Germinal center (tissue), 1 donor: ENCODE measurements at places on chromosomes 1 and 21.

- DNase-seq: no peak
Observed at GRCh38 chr1:114545796-114546195, 34.8 kb upstream of the TRIM33 start.

GRCh38 chr1:86082183-86082582 is 74.4 kb downstream of the COL24A1 start:
- DNase-seq: no peak

DNA sequence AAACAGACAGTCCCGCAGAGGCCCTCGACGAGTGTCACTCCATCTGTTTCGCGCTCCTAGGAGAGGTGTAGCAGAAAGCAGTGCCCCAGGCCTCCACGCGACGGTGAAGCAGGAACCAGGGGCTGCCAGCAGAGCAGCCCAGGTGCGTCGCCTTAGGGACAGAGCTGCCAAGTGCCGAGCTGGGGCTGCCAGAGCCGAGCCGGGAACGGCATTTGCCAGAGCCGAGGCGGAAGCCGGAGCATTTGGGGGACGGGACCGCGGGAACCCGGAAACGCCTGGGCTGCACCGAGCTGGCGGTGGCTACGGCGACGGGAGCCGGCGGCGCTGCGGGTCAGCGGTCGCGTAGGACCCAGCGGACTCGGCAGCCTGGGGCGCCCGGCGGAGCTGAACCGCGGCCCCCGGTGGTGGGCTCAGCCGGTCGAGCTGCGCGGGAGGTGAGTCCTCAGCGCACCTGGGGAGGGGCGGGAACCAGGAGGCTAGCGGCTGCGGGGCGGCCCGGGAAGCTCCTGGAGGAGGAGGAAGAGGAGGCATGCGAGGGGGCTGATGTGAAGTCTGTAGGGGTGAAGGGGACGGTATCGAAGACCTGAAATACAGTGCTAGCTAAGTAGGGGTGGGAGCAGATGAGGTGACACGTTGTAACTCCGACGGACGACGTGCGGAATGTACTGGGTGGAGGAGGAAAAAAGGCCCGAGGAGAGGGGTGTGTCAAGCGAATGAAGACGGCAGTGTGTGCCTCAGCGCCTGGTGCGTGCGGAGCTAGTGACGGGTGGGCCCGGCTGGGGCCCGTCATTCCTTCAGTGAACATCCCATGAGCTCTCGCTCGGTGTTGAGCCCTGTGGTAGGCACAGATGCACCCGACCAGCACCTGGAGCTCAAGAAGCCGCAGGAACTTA is at the start of gene SLC35A3:
Gene SLC35A3 (plus strand): TSS at position 268 of the 893 bp plus-strand sequence. CDS start 23,559 bp downstream, outside the sequence.
- DNase-seq: peak; percentile 84

DNA sequence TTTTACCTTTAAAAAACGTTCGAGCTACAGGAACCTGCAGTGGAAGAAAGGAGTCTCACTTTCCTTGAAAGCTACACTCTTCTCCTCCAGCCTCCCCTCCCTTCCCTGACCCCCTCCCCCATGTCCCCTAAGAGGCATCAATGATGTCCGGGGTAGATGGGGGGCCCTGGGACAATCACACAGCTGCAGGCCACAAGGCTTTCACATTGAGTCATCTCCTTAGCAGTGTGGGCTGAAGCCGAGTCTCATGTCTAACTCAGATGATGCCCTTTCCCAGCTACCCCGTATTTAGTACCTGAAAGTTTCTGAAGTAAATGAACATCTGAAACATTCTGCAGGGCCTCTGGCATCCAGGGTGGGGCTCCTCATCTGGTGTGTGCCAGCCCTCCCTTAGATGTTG is 6.3 kb upstream of the GPR25 start:
- no peak for DNase-seq

DNA sequence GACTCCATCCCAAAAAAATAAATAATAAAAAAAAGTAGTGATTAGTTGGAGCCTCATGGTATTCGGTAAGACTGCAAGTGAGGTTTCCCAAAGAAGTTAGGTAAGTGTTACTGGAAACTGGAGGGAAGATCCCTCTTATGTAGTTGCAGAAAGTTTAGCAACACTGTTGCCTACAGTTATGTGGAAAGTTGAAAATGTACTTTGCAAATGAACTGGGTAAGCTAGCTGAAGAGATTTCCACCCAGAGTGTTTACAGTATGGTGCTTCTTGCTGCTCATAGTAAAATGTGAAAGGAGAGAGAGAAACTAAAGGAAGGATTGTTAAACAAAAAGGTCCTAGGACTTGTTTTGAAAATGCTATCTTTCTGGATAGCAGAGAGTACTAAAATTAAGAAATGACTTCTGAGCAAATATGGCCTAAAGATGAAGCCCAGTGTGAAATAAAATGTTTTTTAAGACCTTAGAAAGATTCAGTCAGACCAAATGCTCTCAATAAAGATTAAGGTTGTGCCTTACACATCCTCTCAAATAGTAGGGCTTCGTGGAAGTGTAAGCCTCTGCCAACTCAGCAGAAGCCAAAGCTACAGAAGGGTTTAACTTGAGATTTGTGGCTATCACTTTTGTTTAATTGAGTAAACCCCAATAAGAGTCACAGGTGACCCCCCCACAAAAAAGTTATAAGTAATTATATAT is 31.5 kb downstream of the RPS6KC1 start:
- no peak for DNase-seq

GRCh38 chr1:158002631-158003405 is 9.4 kb downstream of the KIRREL1 start:
- DNase-seq: no peak

DNA sequence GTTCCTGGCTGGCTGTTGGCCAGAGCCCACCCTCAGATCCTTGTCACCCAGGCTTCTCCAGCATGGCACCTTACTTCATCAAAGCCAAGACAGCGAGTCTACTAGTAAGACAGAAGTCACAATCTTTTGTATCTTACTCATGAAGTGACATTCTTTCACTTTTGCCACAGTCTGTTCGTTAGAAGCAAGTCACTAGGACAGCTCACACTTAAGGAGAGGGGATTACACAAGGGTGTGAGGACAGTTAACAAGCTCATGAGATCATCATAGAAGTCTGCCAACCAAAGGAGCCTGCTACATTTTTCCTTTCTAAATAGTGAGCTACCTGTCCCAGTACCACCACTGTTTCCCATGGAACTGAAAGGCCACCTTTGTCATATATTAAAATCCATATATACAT is 61.5 kb downstream of the PACC1 start:
- no peak for DNase-seq

DNA sequence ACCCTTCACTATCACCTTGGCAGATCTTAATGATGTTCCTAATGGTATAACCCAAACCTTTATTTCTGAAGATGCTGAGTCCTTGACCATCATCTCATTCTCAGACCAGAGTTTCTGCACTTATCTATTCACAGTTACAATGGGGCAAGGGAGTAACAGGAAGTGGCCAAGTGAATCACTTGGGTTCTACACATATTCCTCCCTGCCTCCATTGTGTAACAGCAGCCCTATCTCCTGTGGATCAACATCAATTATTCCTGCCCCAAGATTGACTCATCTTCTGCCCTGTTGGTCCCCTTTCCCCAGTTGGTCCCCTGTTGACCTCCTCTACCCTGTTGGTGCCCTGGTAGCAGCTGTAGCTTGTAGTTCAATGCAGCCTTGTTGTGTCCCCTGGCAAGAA is 10.3 kb upstream of the S100A7 start:
- DNase-seq: no peak

GRCh38 chr21:35609263-35609662 is 451.1 kb downstream of the SETD4 start:
- no peak for DNase-seq

DNA sequence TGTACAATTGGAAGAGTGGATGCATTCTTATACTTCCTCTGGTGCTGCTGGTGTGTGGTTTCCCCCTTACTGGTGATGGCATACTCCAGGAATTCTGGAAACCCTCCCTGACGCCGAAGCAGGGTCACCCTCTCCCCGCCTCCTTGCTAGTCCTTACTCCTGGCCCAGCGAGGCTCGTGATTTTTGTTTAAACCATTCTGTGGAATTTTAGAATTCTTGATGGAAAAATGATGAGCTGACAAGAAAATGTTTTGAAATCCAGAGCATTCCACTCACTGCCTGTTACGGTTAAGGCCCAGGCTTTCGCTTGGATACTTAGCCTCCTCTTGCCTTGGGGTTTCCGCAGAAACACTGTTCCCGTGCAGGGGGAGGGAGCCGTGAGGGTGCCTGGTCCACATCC is 41.1 kb downstream of the IL6R start:
- DNase-seq: no peak

DNA sequence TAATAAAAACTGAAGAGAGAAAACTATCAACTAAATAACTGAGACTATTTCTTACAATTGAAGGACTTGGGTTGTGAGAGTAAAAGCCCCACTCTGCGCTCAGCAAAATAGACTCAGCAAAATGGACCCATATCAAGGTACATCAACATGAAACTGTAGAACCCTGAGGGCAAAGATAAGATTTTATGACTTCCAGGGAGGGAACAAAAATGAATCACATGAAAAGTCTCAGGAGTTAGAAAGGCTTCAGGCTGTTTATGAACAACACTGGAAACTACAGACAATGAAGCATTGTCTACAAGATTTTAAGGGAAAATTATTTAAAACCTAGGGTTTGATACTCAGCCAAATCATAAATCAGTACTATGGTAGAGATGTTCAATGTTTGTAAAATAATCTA is 434.3 kb downstream of the PTPRC start:
- no peak for DNase-seq

GRCh38 chr1:117267232-117267774 is 56.6 kb upstream of the VTCN1 start:
- no peak for DNase-seq

DNA sequence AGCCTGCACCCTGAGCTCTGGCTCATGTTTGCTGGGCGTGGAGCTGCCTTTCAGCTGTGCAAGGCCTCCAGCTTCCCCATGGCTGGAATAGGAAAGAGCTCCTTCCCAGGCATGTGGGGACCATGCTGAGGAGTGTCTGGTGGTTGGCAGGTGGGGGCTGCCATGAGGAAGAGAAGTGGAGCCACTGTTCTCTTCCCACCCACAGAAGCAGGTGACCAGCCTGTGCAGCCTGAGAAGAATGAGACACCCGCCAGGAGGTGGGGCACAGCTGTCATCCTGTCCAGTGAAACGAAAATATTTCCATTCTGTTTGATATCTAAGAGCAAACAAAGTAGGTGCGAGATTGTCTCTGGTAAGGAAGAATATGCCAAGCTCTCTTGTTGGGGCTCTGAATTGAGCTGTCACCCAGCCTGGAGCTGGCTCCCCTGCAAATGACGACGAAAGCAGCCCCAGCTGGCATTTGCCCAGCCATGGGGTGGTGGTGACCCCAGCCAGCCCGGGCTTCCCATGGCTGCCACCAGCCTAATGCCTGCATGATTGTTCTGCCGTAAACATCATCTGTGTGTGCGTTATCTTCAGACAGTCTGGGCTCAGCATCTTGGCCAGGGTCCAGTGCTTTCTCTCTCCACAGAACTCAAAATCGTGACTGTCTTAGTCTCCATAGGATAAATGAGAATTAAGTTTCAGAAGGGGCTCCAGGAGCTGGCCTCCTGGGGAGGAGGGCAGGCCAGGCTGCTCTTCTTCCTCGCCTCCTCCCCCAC is 429.8 kb upstream of the VAMP3 start:
- DNase-seq: no peak

DNA sequence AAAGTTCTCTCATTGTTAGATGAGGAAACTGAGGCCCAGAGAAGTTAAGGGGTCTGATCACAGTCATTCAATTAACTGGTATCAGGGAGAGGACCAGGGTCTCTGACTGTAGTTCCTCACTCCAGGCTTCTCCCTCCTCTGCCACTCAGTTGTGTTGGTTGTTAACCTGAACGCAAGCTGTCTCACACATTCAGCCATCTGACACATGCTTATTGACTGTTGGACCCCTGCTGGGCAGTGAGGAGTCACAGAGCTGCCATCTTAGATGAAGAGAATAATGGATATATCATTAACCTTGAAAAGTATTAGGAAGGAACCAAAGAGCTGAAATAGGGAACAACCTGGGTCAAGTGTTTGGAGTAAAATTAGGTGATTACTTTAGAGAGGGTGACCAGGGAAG is 194.8 kb downstream of the ZZZ3 start:
- no peak for DNase-seq

DNA sequence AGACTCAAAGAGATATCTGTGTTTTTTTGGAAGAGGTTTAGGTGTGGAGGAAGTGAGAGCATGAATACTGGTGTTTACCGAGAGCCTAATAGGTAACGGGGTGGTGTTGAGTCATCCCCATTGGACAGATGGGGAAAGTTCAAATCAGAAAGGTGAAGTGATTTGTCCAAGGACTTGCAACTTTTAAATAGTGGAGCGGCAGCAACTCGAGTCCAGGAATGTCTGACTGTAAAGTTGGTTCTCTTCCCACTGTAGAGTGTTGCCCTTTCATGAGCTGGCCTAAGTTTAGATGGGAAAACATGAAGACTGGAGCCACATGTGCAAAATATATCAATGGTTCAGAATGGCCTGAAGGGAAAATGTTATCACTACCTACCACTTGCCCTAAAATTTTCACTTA is 125.7 kb downstream of the LYPLAL1 start:
- no peak for DNase-seq

- no peak for DNase-seq
Observed at GRCh38 chr1:151485685-151486255, 25.4 kb upstream of the CGN start.

DNA sequence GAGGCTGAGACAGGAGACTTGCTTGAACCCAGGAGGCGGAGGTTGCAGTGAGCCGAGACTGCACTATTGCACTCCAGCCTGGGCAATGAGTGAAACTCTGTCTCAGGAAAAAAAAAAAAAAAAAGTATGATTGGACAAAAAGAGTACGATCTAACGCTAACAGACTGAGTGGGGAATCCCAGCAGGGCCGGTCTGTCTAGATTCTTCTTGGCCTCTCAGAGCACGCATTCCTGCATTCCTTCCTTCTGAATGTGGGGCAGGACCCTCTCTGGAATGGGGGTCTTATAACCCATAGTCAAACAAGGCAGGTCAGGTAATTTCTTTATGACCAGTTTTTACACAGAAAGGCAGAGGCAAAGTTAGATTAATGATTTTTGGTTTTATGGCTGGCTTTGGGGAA is 92.0 kb upstream of the PPM1J start:
- no peak for DNase-seq

DNA sequence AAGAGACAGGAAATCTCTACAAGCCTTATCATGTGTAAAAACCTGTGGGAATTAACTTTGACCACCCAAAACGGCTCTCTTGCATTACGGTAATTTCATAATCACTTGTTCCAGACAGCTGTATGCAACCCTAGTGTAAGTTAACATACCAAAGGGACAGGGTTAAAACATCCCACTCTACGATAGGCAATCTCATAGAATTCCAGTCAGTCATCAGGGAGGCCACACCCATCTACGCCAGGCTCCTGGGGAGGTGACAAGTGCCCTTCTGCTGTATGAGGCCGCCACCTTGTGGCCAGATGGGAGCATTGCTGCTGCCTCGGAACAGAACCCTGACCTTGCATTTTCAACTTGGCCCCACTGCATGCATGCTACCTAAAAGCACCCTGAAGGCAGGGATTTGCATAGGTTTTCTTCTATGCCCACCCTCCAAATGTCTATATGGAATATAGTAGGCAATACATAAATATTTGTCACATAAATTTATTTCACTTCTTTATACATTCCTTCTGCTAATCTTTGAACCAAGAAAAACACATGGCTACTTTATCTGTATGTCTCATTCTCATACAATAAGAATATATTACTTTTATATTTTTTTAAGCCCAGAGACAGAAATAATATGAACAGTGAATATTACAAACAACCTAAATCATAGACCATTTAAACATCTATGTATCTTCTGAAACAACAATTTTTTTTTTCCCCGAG is 12.6 kb downstream of the HSF2BP start:
- peak; percentile 86 for DNase-seq
